LNCaP clone FGC (cell line): ENCODE measurements at places on chromosomes 16 and 17.

GRCh38 chr17:51541215-51541614, 280.9 kb downstream of the UTP18 start:
- no peak for DNase-seq

DNA sequence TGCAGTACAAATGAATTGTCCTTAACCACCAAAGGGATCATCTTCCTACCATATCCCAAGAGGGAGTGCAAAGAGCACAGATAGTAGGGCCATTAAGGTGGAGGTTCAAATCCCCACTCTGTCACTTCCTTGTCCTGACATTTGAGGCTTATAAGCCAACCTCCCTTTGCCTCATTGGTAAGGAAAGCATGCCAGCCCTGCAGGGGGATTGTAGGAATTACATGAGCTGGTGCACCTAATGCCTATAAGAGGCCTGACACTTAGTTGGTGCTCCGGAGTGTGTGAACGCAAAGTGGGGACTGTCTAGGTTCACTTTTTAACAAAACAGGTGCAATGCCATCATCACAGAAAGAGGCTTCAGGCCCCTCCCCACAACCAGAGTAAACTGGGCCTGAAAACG, 374.4 kb downstream of the SNX29 start:
- DNase-seq: no peak

DNA sequence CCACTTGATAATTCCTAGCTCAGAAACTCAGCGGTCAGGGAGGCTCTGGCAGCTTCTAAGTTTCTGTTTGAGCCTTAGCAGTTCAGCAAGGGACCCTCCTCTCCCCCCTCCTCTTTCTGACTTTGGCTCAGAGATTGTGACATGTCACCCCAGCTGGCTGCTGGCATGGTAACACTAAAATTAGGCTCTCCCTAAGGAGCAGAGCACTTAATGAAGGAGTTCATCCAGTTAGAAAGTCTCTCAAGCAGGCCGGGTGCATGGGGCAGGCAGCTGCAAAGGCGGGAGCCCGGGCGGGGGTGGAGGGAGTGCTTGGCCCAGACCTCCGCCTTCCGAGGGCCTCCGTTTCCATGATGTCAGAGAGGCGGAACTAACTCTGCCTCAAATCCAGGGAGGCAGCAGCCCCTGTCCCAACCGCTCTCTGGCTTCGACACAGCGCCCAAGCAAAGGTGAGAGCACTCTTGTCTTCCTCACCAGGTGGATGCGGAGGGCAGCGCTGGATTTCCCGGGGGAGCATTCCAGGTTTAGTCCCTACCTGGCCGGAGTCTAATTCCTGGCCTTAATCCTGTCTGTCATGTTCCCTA, 128.0 kb upstream of the PLCG2 start:
- DNase-seq: no peak

DNA sequence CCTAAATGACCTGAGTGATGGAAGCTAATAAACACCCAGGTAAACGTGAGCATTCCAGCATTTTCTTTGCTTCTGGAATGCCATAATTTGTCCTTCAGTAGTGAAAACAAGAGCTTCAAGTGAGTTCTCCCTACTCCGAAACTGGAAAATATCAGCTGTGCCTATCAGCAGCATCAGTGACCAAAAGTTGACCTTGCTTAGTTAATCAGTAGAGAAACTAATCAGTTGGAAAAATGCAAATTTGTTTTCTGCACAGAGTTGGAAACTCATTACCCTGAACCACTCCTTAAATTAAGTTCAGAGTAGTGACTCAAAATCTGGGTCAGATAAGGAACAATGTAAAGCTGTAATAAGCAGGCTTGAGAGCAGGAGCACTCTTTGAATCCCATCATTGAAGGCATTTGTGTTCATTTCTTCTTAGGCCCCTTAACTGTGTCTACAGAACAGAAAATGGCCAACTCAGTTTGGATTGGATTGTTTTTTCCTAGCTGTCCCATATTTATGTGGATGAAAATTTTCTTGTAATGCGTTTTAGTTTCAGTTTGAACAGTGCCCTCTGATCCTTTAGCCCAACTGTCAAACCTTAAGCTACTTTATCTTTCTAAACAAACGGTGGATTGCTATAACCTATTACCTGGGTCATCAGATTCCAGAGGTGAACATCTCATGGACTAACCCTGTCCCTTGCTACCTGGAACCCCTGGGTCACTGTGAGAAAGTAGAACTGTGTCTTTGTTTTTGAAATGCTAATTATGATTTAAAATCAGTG, 290.4 kb downstream of the TOX3 start:
- DNase-seq: no peak

GRCh38 chr17:83200751-83201150, 121.3 kb downstream of the METRNL start:
- DNase-seq: no peak

GRCh38 chr16:27221576-27222248, 18.4 kb downstream of the KDM8 start:
- no peak for DNase-seq

DNA sequence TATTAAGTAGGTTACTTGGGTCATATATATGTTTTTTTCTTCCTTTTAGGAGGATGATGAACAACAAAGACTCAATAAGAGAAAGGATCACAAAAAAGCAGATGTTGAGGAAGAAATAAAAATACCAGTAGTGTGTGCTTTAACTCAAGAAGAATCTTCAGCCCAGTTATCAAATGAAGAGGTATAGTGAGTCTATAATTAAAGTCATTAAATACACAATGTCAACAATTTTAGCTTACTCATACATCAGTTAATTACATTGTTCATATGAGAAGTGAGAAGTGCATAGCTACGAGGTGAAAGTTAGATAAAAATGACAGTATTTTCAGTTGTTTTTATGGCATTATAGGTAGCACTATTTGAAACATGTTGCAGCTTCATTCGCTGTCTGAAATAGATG, 65.2 kb downstream of the NUP88 start:
- DNase-seq: no peak

DNA sequence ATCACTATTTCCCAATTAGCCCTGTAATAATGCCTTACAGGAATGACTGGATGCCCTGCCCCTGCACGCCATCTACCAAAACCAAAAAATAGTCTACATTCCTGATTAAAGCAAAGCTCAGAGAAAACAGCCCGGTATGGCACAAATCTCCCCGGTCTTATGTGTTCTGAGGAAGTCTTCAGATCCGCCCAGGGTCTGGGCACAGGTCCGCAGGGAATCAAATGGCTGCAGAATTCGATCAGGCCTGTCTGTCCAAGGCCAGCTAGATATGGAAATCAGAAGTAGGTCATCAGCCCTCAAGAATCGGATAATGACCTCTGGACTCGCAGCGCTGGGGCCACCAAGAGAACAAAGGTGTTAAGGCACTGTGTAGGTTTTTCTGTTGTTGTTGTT, 171.0 kb downstream of the ZFHX3 start:
- DNase-seq: no peak

DNA sequence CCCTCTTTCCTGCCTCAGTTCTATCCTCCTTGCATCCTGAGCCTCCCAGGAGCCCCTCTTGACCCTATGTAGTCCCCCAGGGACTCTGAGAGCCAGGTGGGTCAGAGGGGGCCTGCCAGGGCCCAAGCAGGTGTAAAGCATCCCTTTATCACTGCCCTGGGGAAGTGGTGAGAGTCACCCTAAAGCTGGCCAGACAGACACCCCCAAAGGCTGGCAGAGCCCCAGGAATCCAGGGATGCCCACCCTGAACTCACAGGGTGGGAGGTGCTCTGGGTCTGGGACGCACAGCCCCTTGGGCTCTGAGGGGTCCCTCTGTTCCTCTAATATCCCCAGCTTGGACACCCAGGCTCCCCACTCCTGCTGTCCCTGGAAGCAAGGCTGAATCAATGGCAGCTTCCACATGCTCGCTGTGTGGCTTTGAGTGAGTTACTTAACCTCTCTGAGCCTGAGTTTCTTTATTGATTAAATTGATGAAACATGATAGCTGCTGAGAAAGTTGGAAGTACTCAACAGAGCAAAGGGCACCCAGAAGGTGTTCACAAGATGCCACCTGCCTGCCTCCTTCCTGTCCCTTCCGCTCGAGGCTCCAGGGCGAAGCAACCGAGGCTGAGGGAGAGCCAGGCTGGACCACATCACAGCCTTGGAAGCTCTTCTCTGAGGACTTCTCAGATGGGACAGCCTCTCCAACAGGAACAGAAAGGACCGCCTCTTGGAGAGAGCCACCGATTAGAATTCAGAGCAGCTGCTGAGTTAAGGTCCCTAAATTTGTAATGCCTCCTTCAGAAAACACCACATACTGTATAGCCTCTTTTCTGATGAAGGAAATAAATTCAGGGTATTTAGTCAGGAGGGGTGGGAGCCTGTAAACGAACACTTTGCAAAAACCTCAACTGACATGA, 67.1 kb upstream of the DOC2B start:
- DNase-seq: no peak

- no peak for DNase-seq
Observed at GRCh38 chr17:35731239-35731916, at the start of gene RASL10B. Gene RASL10B (plus strand): TSS chr17:35731639. CDS start chr17:35735185, 3,546 bp downstream.

GRCh38 chr16:58306327-58306726, 11.5 kb upstream of the PRSS54 start:
- DNase-seq: peak; percentile 22

DNA sequence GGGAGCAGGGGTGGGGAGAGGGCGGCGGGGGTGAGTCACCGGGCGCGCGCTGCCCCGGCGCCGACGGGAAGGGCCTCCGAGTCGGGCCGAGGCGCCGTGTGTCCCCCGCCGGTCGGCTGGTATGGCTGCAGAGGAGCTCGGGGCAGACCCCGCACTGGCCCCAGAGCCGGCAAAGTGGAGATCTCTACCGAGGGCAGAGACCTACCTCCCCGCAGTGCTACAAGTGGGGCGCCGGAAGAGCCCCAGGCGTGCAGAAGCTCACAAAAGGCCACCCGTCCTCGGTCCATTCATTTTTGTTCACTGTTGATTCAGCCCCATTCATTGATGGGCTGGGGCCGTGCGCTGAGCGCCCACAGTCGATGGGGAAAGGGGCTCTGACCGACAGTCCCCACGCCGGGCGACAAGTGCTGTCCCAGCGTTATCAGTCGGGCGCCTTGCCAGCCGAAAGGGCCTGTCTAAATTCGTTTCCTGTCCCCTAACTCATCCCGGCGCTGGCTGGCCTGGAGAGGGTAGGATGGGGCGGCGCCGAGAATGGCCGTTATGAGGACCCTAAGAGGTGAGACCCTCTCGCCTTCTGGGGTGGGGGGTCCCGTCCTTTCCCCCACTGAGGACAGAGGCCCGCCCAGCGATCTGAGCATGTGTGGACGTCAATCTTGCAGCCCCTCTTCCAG, 709 bp upstream of the ENO3 start:
- no peak for DNase-seq

DNA sequence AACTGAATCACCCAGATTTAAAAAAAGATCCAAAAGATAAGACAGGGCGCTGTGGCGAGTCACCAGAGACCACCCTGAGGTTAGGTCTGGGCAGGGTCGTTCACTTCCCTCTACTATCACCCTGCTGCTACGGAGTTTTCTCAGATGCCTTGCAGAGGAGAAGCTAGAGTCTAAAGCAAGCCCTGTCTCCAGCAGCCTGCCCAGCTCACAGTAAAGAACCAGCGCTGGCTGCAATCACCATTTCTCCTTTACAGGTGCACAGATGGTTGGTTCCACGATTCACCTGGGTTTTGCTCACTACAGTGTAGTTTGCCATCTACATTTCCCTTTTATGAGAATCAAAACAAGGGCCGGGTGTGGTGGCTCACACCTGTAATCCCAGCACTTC, 71.3 kb downstream of the SRCIN1 start:
- DNase-seq: no peak

DNA sequence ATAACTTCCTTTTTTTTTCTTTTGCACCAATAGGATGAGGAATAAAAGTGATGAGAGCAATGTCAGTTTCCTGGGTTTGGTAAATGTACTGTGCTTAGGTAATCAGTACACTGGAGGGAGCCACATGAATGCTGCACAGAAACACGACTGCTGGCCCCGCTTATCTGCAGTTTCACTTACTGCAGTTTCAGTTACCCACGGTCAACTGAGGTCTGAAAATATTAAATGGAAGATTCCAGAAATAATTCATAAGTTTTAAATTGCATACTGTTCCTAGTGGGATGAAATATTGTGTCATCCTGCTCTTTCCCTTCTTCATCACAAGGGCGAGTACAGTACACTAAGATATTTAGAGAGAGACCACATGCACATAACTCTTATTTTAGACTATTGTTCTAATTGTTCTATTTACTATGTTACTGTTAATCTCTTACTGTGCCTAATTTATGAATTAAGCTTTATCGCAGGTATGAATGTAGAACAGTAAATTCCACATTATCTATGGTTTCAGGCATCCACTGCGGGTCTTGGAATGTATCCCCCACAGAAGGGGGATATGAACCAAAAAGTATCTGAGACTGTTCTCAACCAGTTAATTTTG, 6.4 kb upstream of the LGALS3BP start:
- no peak for DNase-seq

DNA sequence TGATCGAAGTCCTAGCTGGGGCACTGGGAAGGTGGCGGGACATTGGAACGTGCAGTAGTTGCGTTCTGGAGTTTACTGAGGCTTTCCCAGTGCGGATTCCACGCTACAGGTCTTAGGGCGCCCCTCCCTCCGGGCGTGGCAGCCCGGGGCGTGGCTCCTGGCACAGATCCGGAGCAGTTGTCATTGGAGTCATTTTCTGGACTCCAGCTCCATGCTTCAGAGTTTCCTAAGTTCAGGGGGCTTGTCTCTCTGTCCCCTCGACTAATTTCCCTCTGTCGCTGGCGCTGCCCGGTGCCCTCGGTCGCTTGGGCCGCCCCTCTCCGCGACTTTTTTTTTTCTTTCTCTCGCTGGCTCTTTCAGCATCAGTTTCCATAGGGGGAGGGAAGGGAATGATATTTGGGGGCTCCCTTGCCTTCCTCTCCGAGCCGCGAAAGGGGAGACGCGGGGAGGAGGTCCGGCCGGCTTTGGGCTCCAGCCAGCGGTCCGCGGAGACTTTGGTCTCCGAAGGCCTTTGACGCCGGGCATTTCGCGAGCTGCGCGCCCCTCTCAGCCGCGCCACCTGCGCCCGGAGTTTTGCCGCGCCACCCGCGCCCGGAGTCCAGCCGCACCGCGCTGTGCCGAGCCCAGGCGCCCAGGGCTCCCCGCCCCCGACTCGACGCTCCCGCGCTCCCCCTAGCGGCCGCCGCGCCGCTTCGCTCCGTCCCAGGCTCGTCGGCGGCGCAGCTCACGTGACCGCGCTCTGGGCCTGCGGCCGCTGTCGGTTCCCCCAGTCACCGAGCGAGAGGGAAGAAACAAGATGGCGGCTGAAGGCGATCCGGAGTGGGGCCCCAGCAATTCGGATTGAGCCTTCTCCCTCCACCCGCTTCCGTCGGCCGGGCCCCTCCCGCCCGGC, at the start of gene BPTF:
TSS of gene BPTF (plus strand) at position 769 of the 892 bp plus-strand sequence. CDS start 222 bp downstream, outside the sequence.
- DNase-seq: peak; percentile 54

GRCh38 chr17:36008998-36009665, 7.8 kb upstream of the CCL15 start:
- DNase-seq: no peak
